Urinary bladder (tissue), 4 donors: ENCODE measurements at places on chromosomes 6 and 20.

DNA sequence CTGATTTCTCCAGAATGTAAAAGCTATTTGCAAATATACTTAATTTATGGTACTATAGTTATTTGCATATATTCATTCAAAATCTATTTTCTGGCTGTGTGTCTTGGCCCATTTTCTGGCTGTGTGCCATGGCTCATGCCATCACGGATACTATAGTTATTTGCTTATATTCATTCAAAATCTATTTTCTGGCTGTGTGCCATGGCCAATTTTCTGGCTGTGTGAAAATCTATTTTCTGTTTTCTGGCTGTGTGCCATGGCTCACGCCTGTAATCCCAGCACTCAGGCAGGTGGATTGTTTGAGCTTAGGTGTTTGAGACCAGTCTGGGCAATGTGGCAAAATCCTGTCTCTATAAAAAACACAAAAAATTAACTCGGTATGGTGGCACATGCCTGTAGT lies 28.9 kb upstream of the RIPK1 start:
- no peak for DNase-seq

GRCh38 chr20:45792317-45793118 lies 764 bp downstream of the DNTTIP1 start:
- no peak for DNase-seq

GRCh38 chr6:144683216-144684070 lies 398.3 kb downstream of the UTRN start:
- DNase-seq: no peak

DNA sequence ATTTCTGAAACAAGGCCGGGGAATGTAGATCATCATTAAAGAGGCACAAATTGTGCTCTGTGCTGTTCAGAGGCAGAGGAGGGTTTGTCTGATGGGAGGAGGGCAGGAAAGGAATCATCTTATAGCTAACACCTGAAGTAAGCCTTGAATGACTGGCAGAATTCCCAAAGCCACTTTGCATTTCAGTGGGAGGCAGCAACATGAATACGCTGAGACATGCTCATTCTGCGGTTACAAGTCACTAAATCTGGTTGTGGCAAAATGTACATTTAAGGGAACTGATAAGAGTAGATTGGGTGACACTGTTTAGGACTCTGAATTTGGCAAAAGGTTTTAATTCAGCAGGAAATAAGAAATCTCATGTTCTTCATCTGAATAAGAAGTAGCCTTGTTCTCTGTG lies 4.4 kb upstream of the COL19A1 start:
- DNase-seq: no peak

DNA sequence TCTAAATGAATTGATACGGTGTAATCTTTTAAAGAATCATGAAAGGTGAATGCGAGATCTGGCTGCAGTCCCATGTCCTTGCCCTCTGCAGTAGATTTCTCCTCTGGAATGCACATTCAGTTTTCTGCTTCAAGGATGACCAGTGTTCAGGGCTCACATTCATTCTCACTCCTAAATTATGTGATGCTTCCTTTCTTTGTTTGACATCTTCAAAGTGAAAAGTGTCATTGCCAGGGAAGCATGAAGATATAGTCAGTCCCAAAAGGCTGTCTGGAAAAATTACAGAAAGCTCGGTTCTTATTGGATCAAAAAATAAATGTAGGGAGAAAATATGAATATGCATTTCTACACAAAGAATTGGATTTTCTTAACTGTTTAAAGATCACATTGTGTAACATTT lies 395.6 kb downstream of the NKAIN2 start:
- no peak for DNase-seq

DNA sequence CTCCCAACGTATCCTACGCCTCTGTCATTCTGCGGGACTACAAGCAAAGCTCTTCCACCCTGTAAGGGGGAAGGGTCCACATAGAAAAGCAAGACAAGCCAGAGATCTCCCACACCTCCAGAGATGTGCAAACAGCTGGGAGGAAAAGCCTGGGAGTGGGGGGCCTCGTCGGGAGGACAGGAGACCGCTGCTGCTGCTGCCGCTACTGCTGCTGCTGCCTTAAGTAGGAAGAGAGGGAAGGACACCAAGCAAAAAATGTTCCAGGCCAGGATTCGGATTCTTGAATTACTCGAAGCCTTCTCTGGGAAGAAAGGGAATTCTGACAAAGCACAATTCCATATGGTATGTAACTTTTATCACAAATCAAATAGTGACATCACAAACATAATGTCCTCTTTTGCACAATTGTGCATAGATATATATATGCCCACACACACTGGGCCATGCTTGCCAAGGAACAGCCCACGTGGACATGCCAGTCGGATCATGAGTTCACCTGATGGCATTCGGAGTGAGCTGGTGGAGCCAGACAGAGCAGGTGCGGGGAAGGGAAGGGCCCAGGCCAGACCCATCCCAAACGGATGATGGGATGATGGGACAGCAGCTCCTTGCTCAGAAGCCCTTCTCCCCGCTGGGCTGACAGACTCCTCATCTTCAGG lies 108.8 kb upstream of the RAB32 start:
- DNase-seq: no peak

DNA sequence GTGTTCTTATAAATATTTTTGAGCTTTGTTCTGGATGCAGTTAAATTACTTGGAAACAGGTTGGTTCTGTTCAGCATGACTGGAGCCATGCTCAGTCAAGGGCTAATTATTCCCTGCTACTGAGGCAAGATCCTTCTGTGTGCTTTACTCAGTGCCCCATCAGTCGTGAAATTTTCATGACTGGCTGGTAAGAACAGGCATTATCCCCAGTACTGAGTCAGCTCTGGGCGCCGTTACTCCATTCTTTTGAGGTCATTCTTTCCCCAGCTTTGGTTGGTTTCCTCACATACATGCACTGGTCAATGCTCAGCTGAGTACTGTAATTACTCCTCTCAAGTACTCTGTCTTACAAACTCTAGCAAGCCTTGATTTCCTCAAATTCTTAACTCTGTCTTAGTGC lies 71.3 kb downstream of the CDKAL1 start:
- DNase-seq: no peak
